ENCODE measurements at places on chromosomes 1 and 21. TPM values are rescaled to one million over a fixed set of nuclear protein-coding genes. Genes with fewer than 3 reads are reported as not detected.

DNA sequence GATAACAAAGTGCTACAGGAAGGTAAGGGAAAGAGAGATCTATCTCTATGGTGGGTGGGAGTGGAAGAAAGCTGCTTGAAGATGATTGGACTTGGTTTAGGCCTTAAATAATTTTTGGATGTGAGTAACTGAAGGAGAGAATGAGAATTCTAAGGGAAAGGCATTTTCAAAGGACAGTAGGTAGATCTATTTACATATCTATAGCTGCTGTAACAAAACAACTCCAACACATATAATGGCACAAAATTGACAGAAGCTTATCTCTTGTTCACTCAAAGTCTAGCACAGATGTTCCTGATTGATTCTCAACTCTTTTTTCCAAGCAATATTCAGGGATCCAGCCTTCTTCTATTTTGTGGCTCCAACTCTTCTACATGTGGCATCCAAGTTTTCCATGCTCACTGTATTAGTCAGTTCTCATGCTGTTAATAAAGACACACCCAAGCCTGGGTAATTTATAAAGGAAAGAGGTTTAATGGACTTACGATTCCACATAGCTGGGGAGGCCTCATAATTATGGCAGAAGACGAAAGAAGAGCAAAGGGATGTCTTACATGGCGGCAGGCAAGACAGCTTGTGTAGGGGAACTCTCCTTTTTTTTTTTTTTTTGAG, 3.1 kb upstream of the DDAH1 start:
- DNase-seq: no peak

- no peak for DNase-seq
Observed at GRCh38 chr1:172224871-172225270, 195.6 kb upstream of the C1orf105 start.

Gene FCRL1
- not detected for total RNA-seq

- DNase-seq: peak; percentile 42
Observed at GRCh38 chr21:26169611-26170470, 729 bp downstream of the APP start.

- DNase-seq: no peak
Observed at GRCh38 chr1:8025061-8025670, 943 bp downstream of the ERRFI1 start.

Measured in activated CD4-positive, alpha-beta memory T cell treated with anti-CD3 and anti-CD28 coated beads, Interleukin-2, amount 10 ng/mL, durations not matched to agents 7 days and 5 days (primary cell).